ENCODE measurements at places on chromosomes 11 and 22.

- DNase-seq = no peak
These were observed 60.6 kb downstream of the RTL6 start for GRCh38 chr22:44437216-44438055.

- no peak for DNase-seq
These were observed 362.7 kb upstream of the DDI1 start for GRCh38 chr11:103673773-103674172.

- DNase-seq = no peak
These were observed 282.9 kb downstream of the LUZP2 start for GRCh38 chr11:24779791-24780190.

- DNase-seq = no peak
These were observed 25.1 kb upstream of the PAMR1 start for GRCh38 chr11:35550374-35551036.

DNA sequence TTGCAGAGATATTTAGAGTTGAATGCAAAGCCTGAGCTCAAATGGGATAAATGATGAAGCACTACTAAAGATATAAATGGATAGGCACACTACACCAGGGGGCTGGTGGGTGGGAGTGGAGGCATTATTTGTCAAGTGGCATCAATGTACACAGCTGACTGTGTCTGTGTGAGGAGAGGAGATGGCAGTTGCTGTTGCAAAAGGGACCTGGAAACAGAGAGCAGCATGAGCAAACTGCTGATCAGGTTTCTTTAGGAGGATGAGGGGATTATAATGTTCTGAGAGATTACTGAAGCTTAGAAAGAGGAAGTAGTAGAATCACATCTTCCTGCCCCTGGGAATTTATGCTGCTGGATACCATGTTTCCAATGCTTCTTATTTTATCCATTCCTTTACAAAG is 39.4 kb upstream of the LIN7C start:
- no peak for DNase-seq

DNA sequence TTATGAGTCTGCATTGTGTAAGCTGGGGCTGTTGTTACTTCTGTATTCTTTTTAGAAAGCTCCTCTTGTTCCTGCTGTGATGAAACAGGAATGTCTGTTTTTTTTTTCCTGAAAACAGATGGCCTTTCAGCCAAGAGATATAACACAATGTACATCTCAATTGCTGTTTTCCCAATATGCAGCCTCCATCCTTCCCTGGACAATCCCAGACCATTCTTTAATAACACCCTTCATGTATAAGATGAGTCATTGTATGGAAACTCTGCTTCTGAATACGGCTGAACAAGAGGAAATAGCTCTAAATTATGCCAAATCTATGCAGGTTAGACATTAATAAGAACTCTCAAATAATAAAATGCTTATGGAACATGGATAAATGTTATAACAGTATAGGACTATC is 60.2 kb upstream of the LRRC4C start:
- DNase-seq = no peak

DNA sequence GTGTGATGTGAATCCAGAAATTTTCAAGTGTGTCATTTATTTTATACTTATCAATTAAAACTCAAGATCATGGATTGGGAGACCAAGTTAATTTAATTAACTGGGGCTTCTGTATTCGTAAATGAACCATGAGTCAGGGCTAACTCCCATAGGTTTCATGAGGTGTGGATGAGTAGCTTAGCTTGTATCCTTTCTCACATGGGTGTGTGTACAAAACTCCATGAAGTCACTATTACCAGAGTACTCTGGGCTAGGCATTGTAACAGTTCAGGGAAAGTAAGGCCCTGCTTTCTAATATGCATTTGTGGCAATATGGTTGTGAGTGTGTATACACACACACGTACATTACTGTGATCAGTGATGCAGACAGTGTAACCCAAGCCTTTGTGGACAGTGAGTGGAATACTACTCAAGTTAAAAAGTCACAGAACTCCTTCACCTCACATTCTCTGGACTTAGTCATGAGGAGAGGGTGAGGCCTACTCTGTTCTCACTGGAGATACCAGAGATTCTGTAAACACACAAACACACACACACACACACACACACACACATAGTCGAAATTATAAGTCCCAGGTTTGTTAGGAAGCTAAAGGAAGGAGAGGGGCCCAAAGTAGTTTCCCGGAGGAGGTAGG is 3.5 kb downstream of the CNTF start:
- no peak for DNase-seq

- DNase-seq = no peak
These were observed 94.3 kb upstream of the ZC3H12C start for GRCh38 chr11:109998921-109999320.

DNA sequence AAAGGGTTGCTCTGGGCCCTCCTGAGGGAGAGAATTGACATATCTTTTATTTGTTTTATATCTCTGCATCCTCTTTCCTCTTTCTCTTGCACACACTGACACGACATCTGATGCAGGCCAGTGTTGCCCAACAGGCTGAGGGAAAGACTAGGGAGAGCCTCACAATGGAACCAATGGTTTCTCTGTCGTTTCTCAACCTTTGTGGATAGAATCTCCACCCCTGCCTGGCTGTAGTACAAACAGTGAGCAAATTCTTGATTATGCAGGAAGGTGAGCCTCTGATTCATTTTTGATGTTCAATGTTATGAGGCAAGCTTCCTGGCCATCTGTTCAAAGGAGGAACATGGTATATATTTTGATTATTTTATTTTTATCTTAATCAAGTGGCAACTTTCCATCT is 49.8 kb upstream of the PLET1 start:
- no peak for DNase-seq

- DNase-seq = no peak
These were observed 8.9 kb upstream of the LDLRAD3 start for GRCh38 chr11:35934981-35935380.

GRCh38 chr11:131036514-131036913 is 120.2 kb upstream of the SNX19 start:
- DNase-seq = no peak

- no peak for DNase-seq
These were observed 31.4 kb upstream of the TTC12 start for GRCh38 chr11:113282898-113283437.

DNA sequence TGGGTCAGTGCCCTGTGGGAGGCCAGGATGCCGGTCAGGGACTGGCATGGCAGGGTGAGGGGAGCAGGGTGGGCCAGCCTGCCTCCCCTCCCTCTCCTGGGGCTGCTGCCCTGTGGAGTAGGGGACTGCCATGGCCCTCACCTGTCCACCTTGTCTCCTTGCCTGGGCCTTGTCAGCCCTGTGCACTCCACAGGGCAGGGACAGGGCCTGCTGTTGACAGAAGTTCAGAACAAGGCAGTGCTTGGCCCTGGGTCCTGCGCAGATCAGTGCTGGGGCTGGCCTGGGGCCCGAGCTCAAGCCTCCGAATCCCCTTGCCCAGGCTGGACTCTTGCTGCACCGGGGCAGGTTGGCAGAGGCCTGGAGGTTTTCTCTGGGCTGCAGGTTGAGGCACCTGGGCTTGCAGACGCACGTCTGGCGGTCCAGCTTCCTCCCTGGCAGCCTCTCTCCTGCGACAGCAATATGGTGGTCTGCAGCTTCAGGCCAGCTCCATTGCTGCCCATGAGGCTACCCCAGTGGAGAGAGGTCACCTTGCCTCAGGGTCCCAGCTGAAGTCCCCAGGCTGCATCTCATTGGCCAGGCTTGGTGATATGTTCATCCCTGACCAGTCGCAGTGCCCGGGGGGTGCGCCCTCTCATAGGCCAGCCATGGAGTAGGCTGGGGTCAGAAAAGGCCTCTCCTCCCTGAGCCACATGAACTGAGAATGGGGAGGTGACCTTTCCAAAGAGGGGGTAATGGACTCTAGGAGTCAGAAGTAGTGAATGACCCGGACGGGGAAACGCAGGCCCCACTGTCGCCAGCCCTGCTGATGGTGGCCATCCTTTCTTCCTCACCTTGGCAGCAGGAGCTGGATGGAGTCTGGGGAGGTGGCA is 21.5 kb upstream of the CHKA start:
- DNase-seq = no peak

- DNase-seq = no peak
These were observed 1.5 kb downstream of the EMID1 start for GRCh38 chr22:29207243-29207550.

DNA sequence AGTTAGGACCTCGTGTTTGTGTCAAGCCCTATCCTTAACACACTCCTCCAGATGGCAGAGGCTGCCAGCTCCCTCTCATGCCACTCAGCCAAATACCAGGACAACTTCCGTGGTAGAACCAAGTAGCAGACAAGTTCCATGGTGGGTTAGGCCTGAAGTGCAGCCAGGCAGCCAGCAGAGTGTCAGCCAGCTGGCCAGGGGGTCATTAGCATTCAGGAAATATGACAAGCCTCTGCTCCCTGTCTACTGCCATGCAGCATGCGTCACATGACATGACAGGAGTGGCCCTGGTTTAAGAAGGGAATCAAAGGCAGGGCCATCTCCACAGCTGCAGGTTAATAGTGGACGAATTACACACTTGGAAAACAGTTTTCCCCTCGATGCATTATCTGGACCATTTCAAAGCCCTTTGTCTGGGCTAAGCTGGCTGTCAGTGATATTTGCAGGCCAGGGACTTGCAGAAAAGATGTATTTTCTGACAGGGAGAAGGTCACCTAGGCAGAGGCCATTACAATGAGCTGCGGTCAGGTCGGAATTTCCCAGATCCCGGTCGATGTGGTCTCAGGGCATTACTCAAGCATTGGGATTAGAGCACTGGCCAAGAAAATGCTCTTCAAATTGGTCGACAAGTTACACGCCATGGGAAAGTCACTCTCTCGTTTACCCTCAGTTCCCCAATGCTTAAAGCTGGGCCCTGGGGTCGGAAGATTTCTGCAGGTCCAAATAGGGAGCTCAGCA is 461.7 kb upstream of the CADM1 start:
- DNase-seq = no peak

DNA sequence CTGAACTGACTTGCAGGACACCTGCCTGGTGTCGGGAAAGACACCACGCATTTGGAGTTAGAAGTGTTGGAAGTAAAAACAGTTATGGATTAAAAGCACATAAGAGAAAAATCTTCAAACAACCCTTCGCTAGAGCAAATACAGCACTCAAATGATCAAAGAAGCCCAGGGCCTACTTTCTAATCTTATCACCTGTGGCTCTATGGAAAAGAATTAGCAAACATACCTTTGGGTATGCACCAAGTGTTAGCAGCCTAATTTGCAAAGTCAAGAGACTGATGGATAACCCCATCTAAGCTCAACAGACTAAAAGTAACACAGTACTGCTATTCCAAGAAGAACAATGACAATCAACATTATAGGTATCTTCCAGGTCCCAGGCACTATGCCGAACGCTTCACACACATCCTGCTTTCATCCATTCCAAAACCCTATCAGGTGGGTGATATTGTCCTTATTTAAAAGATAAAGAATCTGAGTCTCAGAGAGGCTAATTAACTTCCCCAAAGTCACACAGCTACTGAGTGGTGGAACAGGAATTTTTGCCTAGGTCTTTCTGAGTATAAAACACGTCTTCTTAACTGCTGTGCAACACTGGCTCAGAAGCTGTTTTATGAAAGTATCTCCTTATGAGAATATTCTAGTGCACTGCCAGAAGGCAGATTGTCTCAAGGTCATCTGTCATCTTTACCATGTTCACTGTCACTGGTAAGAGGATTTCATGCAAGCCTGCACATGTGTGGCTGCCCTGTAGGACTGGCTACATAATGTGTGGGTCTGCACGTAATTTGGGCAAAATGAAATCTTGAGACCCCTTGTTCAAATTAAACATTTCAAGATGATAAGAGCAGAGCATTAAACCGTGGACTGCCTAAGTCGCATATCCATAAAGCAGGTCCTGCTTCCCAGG is 16.4 kb downstream of the SLC1A2 start:
- DNase-seq = no peak

DNA sequence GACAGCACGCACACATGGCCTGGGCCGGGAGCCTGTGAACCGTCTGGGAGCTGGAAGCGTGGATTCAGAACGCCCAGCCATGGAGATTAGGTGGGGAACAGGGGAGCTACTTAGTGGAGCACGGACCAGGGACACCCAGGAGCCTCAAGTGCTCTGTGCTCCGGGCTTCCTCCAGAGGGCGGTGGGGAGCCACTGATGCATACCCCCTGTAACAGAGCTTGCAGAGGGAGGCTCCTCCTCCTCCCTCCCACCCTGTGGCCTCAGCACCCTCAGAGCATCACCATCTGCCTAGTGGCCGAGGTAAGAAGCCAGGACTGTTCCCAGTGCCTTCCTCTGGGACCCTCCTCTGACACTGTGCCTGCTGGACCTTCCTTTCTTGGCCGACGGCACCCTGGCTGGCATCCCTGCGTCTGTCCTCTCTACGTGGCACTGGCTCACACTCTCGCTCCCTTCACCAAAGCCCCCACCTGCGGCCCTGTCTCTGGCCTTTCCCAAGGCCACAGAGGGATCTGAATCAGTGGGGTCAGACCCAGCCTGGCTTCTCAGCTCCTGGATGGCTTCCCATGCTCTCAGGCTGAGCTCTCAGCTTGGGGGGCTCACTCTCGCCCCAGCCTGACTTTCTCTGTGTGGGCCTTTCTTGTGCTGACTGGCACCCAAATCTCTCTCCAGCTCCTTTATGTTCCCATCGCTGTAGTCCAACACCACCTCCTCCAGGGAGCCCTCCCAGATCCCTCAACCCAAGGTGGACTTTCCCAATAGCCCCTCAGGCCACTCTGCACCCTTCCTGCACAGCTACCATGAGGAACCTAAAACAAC is 780.9 kb downstream of the BRD1 start:
- no peak for DNase-seq

- DNase-seq = no peak
These were observed 27.5 kb downstream of the TPCN2 start for GRCh38 chr11:69076129-69076791.

- no peak for DNase-seq
These were observed 69.5 kb downstream of the ZNRF3 start for GRCh38 chr22:28952857-28953256.

DNA sequence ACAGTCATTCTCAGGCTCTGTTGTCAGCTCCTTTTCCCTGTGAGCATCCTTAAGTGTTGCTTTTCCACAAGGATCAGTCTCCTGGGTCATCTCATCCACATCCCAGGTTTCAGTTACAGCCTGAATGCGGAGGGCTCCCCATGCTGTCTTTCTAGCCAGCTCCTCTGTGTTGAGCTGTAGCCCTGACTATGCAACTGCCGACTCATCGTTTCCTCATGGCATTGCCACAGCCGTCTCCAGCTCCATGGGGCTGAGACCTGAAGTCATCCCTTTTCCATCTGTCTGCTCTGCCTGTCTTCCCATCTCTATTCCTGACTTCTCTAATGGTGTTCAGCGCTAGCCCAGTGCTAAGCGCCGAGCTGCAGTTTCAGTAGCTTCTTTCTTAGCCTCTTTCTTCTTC is 11.8 kb downstream of the SAMM50 start:
- DNase-seq = no peak

DNA sequence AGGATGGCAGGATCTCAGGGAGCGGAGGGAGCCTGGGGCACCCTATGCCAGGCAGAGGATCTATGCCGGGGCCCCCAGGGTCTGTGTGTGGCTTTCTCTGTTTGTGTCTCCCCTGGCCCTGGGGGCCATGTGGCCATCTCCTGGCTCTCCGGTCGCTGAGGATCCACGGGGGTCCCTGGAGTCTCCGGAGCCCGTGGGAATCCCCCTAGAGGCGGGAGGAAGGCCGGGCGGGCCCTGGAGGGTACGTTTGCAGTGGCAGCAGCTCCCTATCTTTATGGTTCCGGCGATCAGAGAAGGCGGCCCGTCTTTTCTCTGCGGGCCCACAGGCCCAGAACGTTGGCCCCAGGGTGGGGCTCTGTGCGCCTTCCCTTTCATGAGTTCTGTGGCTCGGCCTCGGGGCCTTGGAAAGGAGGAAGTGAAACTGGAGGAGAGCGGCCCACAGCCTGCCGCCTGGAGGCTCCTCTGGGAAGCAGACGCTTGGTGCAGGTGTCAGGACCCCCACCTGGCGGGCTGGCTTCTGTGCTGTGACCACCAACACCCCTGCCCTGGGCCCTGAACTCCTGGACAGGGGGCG is 82.1 kb downstream of the KCNQ1 start:
- DNase-seq = no peak

GRCh38 chr11:102824556-102824955 is 18.9 kb downstream of the MMP3 start:
- DNase-seq = no peak

All from stimulated activated CD8-positive, alpha-beta memory T cell treated with anti-CD3 and anti-CD28 coated beads, Interleukin-12 subunit alpha, Interleukin-12 subunit beta, amount 100 ng/mL, for 4 hours (primary cell).